Activated CD8-positive, alpha-beta memory T cell treated with anti-CD3 and anti-CD28 coated beads, Interleukin-2, amount 10 ng/mL, durations not matched to agents 7 days and 5 days (primary cell): ENCODE measurements at places on chromosomes 3 and 15. TPM values are rescaled to one million over a fixed set of nuclear protein-coding genes. Genes with fewer than 3 reads are reported as not detected.

- no peak for DNase-seq
- peaks cover 16% of the 10 kb centered on the region for H3K4me1 ChIP-seq
- no peak overlapping the region for H3K27ac ChIP-seq
- H3K36me3 ChIP-seq: no peaks in the 10 kb centered on the region
These were observed 102.9 kb upstream of the KLF13 start for GRCh38 chr15:31223478-31224350.

- peak overlapping the region; percentile 1 for H3K27ac ChIP-seq
- peaks cover 57% of the 10 kb centered on the region for H3K4me1 ChIP-seq
- no peak for DNase-seq
- no peaks in the 10 kb centered on the region for H3K27me3 ChIP-seq
- H3K36me3 ChIP-seq: peaks cover 31% of the 10 kb centered on the region
- H3K4me3 ChIP-seq: no peak overlapping the region
These were observed 13.7 kb downstream of the MAP2K1 start for GRCh38 chr15:66400351-66400774.

- no peak overlapping the region for H3K27ac ChIP-seq
- H3K4me3 ChIP-seq: no peak overlapping the region
- peaks cover 7% of the 10 kb centered on the region for H3K36me3 ChIP-seq
- DNase-seq: peak; percentile 46
- no peaks in the 10 kb centered on the region for H3K27me3 ChIP-seq
These were observed 84.5 kb upstream of the STT3B start for GRCh38 chr3:31448035-31448881.

DNA sequence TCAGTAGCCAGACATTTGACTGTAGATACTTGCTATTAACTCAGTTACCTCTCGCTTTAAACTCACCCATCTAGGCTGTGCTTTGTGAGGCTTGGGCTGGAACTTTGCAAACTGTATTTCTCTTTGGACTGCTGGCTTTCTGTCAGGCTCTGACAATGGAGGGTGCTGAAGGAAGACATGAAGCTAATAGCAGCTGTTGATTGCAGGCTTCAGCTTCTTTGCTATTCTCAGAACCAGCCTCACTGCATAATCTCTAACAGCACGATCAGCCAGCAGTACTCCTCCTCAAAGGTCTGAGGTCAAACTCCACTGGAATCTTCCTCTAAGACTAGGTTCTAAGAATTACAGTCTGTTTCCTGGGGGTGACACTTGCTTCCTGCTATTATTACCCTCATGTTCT, 295.6 kb downstream of the ZBBX start:
- DNase-seq: no peak
- H3K4me3 ChIP-seq: no peak overlapping the region
- H3K27me3 ChIP-seq: no peaks in the 10 kb centered on the region

GRCh38 chr3:110542552-110543150, 529.0 kb upstream of the NECTIN3 start:
- no peak overlapping the region for H3K4me3 ChIP-seq
- H3K4me1 ChIP-seq: no peaks in the 10 kb centered on the region
- no peak for DNase-seq
- no peak overlapping the region for H3K27ac ChIP-seq
- no peaks in the 10 kb centered on the region for H3K36me3 ChIP-seq

The NR2F2 gene
- not detected for total RNA-seq

GRCh38 chr15:57220205-57220604, 156.1 kb upstream of the CGNL1 start:
- H3K4me3 ChIP-seq: no peak overlapping the region
- no peak for DNase-seq
- H3K27me3 ChIP-seq: no peaks in the 10 kb centered on the region
- H3K4me1 ChIP-seq: no peaks in the 10 kb centered on the region
- no peak overlapping the region for H3K27ac ChIP-seq
- no peaks in the 10 kb centered on the region for H3K36me3 ChIP-seq

- no peak overlapping the region for H3K4me3 ChIP-seq
- no peak overlapping the region for H3K27ac ChIP-seq
- H3K36me3 ChIP-seq: no peaks in the 10 kb centered on the region
- no peaks in the 10 kb centered on the region for H3K27me3 ChIP-seq
These were observed 344.2 kb upstream of the GRM7 start for GRCh38 chr3:6516694-6517093.

DNA sequence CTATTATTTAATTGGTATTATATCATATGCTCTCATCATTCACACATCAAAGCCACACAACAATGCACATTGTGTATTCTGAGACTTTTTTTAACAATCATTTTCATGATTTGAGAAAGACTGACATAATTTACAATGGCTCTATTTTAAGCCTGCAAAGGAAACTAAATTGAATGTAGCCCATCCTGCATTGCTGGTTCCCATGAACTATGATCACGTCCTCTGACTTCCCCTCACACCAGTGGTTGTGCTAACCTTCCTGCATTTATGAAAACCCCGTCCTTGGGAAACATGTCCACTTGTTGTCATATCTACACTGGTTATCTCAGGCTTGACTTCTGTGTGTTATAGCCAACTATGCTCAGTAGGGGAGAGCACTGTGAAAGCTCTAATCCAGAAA, 546.2 kb downstream of the MECOM start:
- DNase-seq: no peak
- H3K4me3 ChIP-seq: no peak overlapping the region
- no peaks in the 10 kb centered on the region for H3K4me1 ChIP-seq
- H3K27ac ChIP-seq: no peak overlapping the region
- no peaks in the 10 kb centered on the region for H3K27me3 ChIP-seq

The CPNE9 gene
- total RNA-seq: not detected

- no peak overlapping the region for H3K27ac ChIP-seq
- no peak overlapping the region for H3K4me3 ChIP-seq
- no peaks in the 10 kb centered on the region for H3K27me3 ChIP-seq
- peak; percentile 67 for DNase-seq
- peaks cover 3% of the 10 kb centered on the region for H3K4me1 ChIP-seq
These were observed 54.4 kb upstream of the EHHADH start for GRCh38 chr3:185308126-185308754.

- H3K36me3 ChIP-seq: no peaks in the 10 kb centered on the region
- H3K4me1 ChIP-seq: no peaks in the 10 kb centered on the region
- no peak overlapping the region for H3K4me3 ChIP-seq
- H3K27me3 ChIP-seq: no peaks in the 10 kb centered on the region
These were observed 520.3 kb downstream of the EDEM1 start for GRCh38 chr3:5707794-5708193.

The MITF gene
- not detected for total RNA-seq

GRCh38 chr3:182789371-182789770, 3.9 kb upstream of the ATP11B start:
- no peak overlapping the region for H3K27ac ChIP-seq
- DNase-seq: no peak
- no peaks in the 10 kb centered on the region for H3K4me1 ChIP-seq
- H3K27me3 ChIP-seq: peaks cover 25% of the 10 kb centered on the region
- peaks cover 4% of the 10 kb centered on the region for H3K36me3 ChIP-seq

DNA sequence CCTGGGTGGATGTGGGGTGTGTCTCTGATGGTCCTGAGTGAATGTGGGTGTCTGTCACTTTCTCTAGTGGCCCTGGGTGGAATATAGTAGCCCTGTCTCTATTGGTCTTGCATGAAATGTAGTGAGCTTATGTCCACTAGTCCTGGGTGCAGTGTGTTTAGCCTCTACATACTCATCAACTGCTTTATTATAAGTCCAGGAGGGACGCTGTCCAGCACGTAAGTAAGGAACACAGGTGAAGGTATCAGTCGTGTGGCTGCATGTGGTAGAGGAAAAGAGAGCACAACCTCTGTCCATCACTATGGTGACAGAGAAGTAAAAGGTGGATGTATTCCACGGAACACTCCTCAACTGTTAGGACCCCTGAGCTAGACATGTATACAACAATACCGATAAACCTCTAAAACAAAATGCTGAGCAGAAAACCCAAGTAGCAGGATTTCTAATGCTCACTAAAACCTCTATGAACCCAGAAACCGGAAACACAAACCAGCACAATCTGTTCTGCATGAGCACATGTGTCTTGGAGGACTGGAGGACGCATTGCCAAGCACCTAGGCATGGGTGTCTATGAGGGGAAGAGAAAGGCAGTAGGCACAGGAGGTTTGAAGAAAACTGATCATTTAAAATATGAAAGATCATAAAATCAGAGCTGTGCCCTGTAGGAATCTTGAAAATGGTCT, 11.0 kb downstream of the LTF start:
- no peak overlapping the region for H3K4me3 ChIP-seq
- peaks cover 7% of the 10 kb centered on the region for H3K4me1 ChIP-seq
- peaks cover 42% of the 10 kb centered on the region for H3K27me3 ChIP-seq

GRCh38 chr3:197746209-197746608, 3.5 kb upstream of the FYTTD1 start:
- peaks cover 11% of the 10 kb centered on the region for H3K4me1 ChIP-seq
- H3K27ac ChIP-seq: no peak overlapping the region
- no peak for DNase-seq
- H3K27me3 ChIP-seq: peaks cover 3% of the 10 kb centered on the region
- H3K4me3 ChIP-seq: no peak overlapping the region

The CDHR4 gene
- not detected for total RNA-seq

DNA sequence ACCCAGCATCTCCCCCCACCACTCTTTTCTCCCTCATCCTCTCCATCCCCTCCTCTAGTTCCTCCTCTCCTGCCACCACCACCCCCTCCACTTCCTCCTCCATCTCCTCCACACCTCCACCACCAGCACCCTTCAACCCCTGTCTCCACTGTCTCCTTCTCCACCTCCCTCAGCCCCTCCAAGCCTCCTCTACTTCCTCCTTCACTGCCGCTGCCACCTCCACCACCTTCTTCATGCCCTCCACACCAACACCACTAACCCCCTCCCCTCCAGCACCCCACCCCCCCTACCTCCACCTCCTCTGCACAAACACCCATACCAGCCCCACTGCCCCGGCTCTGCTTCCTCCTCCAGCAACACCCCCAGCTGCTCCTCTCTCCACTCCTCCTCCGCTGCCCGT, 88.0 kb downstream of the HES1 start:
- H3K4me1 ChIP-seq: peaks cover 7% of the 10 kb centered on the region
- no peak for DNase-seq
- no peak overlapping the region for H3K4me3 ChIP-seq
- no peaks in the 10 kb centered on the region for H3K36me3 ChIP-seq
- H3K27me3 ChIP-seq: peaks cover 68% of the 10 kb centered on the region
- no peak overlapping the region for H3K27ac ChIP-seq

DNA sequence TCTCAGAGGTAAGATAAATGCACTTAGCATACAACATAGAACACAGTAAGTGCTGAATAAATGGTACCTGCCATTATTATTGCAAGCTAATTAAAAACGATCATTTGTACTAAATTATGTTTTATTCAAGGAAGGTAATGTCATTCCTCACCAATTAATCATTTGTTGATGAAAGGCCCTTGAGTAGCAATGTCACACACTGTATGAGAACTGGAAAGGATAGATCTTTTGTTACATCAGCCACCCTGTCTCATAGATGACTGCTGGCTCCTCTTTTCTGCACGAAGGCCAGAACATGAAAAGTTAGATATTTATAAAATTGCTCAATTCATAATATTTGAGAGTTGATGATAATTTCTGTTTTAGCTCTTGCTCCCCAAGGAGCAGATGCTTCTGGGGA, 415.4 kb downstream of the RBMS3 start:
- no peak overlapping the region for H3K4me3 ChIP-seq
- peaks cover 3% of the 10 kb centered on the region for H3K27me3 ChIP-seq
- DNase-seq: no peak
- H3K4me1 ChIP-seq: no peaks in the 10 kb centered on the region
- no peak overlapping the region for H3K27ac ChIP-seq

GRCh38 chr3:176395240-176395639, 802.0 kb downstream of the TBL1XR1 start:
- no peak overlapping the region for H3K27ac ChIP-seq
- H3K36me3 ChIP-seq: no peaks in the 10 kb centered on the region
- H3K4me3 ChIP-seq: no peak overlapping the region
- H3K4me1 ChIP-seq: no peaks in the 10 kb centered on the region
- no peak for DNase-seq

The CHMP2B gene
- 22.5 TPM for total RNA-seq

The TGM4 gene
- total RNA-seq: not detected

The PLCB2 gene
- total RNA-seq: 104 TPM

The SUMF1 gene
- 9.1 TPM for total RNA-seq

GRCh38 chr15:63945838-63946298, 100.4 kb downstream of the DAPK2 start:
- no peak for DNase-seq
- no peak overlapping the region for H3K27ac ChIP-seq

GRCh38 chr3:50139308-50139707, 15.8 kb upstream of the SEMA3F start:
- H3K4me1 ChIP-seq: peaks cover 10% of the 10 kb centered on the region
- no peak for DNase-seq
- H3K27ac ChIP-seq: no peak overlapping the region
- H3K36me3 ChIP-seq: no peaks in the 10 kb centered on the region
- H3K27me3 ChIP-seq: no peaks in the 10 kb centered on the region

- no peak for DNase-seq
- peaks cover 4% of the 10 kb centered on the region for H3K36me3 ChIP-seq
- H3K27ac ChIP-seq: no peak overlapping the region
- no peaks in the 10 kb centered on the region for H3K4me1 ChIP-seq
These were observed 29.8 kb downstream of the GNB4 start for GRCh38 chr3:179421500-179421899.

GRCh38 chr3:36803091-36803791, 38.9 kb upstream of the DCLK3 start:
- no peak for DNase-seq
- peaks cover 16% of the 10 kb centered on the region for H3K27me3 ChIP-seq
- no peak overlapping the region for H3K27ac ChIP-seq
- H3K36me3 ChIP-seq: peaks cover 2% of the 10 kb centered on the region
- H3K4me3 ChIP-seq: no peak overlapping the region
- H3K4me1 ChIP-seq: no peaks in the 10 kb centered on the region

- H3K4me1 ChIP-seq: peaks cover 90% of the 10 kb centered on the region
- no peak overlapping the region for H3K4me3 ChIP-seq
- peaks cover 18% of the 10 kb centered on the region for H3K36me3 ChIP-seq
- DNase-seq: no peak
- peak overlapping the region; percentile 64 for H3K27ac ChIP-seq
These were observed 22.2 kb downstream of the ANP32A start for GRCh38 chr15:68798346-68799094.

GRCh38 chr3:111758642-111759041, 100.4 kb upstream of the PHLDB2 start:
- no peak overlapping the region for H3K27ac ChIP-seq
- DNase-seq: no peak
- H3K4me3 ChIP-seq: no peak overlapping the region
- H3K27me3 ChIP-seq: no peaks in the 10 kb centered on the region
- H3K36me3 ChIP-seq: no peaks in the 10 kb centered on the region
